ENCODE measurements at places on chromosomes 16 and 17. TPM values are rescaled to one million over a fixed set of nuclear protein-coding genes. Genes with fewer than 3 reads are reported as not detected.

Gene SLC2A4
- total RNA-seq = 0.19 TPM

Gene TPSD1
- not detected for total RNA-seq

Gene SPATA33
- total RNA-seq = 7.1 TPM

Gene NHLRC4
- total RNA-seq = 0.45 TPM

Gene APOH
- total RNA-seq = not detected

Gene LPO
- total RNA-seq = not detected

Gene KRT32
- total RNA-seq = not detected
